ENCODE measurements at places on chromosomes 1 and 21.

GRCh38 chr1:104387716-104388508, 638.2 kb downstream of the AMY1C start:
- no peak for DNase-seq

DNA sequence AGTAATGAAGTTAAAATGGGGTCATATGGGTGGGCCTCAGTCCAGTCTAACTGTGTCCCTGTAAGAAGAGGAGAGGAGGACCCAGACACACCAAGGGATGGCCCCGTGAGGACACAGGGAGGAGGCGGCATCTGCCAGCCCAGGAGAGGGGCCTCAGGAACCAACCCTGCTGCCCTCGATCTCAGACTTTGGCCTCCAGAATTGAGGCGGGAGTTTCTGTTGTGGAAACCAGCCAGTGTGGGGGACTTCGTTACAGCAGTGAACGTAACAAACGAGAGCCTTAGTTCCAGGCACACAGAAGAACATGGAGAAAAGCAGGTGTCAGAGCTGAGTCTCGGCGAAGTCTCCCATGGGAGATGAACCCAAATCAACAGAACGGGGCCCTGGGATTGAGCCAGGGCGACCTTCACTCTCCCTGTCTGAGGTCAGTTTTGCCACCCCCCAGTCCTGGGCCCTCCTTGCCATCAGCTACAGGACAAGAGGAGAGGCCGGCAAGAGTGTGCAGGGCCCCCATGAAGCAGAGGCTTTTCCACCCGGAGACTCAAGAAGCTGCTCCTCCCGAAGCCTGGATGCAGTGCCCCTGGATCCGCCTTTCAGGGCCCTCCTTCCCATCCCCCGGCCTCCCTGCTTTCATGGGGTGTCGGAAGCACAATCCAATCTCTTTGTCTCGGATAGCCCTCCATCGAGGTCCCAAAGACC, 36.6 kb downstream of the TFF3 start:
- DNase-seq = no peak

DNA sequence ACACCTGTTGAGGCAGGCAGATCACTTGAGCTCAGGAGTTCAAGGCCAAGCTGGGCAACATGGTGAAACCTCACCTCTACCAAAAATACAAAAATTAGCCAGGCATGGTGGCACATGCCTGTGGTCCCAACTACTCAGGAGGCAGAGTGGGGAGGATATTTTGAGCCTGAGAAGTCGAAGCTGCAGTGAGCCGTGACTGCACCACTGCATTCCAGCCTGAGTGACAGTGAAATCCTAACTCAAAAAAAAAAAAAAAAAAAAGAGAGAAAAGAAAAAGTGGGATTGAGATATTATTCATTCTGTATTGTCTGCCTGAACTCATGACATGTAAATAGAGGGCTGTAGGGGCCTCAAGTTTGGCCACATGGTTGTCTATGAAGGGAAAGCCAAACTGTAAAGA, 37.3 kb downstream of the WNT2B start:
- no peak for DNase-seq

DNA sequence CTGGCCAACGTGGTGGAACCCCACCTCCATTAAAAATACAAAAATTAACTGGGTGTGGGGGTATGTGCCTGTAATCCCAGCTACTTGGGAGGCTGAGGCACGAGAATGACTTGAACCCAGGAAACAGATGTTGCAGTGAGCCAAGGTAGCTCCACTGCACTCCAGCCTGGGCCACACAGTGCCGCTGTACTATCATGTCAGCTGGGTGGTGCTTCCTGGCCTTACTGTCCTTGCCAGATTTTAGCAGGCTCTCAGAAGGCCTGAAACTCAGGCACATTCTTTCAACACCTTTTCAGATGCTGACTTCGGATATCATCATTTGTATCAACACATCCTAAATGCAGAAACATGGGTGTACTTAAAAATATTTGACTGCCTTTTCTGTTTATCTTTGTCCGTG, 31.6 kb upstream of the NBL1 start:
- no peak for DNase-seq

DNA sequence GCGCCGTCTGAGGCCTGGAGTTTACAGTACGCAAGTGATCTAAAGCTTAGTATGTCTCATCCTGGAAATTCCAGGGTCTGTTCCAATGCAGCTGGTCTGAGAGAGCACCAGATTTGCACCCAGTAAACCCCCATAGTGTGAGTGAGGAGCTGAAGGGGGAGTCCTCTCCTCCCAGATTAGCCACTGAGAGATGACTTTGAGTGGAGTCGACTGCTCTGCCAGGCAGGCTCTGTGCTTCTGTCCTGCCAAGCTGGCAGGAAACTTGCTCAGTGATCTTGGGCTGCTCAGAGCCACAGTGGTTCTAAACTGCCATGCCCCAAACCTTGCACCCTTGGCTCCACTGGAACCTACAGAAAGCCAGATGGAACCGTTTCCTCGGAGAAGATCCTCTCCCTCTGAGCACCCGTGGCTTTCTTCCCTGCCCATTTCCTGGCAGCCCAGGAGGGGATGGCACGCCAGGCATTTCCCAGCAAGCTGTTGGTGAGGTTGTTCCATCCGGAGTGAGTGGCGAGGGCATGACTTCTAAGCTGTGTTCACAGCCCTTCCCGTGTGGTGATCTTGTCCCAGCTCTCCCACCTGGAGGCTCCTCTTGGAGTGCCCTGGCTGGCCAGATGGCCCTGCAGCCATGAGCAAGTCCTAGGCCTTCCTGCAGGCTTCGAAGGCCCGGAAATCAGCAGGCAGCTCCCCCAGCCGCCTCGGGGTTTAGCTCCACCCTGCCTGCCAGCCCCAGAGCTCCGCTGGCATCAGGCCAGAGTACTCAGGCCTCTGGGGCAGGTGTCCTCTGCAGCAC, 125.9 kb upstream of the VAMP3 start:
- DNase-seq = no peak

DNA sequence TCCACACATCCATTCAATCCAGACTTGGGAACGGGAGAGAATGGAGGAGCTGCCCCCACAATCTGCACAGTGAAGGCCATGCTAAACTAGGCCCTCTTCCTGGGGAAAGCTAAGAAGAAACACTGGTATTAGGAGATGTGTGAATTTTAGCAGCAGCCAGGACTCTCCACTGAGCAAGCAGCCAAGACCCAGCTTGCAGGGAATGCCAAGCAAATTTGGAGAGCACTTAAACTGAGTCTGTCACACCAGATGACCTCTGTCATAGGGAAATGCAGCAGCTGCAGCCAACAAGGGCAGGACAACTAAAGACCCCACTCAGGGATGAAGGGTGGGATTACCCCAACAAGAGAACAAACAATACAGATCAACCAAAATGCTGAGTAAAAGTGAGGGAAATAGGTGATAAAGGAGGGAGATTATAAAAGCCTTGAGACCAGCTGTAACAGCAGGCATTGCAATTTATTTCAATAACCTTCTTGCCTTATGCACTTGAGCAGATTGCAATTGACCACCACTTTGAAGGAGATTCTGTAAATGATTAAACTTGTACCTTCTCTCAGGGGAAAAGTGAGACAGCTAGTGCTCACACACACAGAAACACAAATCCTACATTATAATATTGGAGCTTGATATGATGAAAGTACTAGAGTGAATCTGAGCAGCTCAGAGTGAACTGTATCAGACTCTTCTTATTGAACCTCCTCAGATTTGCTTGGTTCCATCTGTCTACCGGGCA, 2.5 kb upstream of the CLCA1 start:
- DNase-seq = no peak

DNA sequence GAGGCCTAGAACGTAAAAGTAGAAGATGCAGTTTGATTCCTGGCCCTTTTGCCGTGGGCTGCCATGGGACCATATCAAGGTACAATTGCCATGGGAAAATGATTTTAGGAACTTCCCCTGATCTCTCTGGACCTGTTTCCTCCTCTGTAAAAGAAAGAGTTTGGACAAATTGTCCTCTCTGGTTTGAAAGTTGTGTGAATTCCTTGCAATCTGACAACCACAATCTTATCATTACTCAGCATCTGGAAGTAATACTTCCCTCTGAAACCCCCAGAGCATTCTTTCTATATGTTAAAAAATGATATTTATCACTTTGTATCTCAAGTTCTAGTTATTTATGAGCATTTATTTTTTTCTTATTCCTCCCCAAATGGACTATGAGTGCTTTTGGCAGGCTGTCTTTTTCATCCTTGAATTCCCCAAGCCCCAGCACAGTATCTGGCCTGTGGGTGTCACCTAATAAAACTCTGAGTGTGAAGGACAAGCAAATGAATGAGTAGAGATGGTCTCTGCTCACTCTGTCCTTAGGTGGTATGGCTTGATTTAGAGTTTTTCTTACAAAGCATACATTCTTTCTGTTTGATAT, 181.1 kb downstream of the DYRK1A start:
- DNase-seq = no peak

DNA sequence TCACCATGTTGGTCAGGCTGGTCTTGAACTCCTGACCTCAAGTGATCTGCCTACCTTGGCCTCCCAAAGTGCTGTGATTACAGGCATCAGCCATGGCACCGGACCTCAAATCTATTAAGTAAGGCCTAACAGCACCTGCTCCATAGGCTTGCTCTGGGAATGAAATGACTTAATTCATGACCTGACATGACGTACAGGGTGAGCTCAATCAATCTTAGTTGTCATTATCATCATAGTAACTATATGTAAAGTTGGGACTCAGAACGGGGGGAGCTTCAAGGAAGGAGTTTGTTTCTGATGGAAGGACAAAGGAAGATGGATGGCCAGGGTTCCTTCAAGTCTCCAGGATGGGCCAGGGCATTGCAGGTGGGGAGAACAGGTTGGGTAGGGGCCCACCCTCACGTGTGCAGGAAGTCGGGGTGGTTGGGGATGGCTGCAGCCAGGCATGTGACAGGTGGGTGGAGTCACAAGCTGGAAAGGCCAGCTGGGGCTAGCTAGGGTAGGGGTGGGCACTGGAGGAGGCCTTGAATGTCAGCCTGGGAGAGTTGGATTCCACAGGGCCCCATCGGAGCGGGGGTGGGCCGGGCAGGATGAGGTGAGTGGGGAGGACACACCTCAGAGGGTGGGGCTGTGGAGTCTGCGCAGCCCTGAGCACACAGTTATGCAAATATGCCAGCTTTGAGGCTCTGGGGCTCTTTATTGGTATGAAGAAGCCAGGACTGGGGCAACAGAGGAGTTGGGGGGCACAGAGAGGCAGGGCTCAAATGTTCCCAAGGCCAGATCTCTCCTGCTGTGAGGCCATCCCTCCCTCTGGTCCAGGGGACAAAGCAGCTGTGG, 9.6 kb downstream of the TRIM62 start:
- DNase-seq = no peak

DNA sequence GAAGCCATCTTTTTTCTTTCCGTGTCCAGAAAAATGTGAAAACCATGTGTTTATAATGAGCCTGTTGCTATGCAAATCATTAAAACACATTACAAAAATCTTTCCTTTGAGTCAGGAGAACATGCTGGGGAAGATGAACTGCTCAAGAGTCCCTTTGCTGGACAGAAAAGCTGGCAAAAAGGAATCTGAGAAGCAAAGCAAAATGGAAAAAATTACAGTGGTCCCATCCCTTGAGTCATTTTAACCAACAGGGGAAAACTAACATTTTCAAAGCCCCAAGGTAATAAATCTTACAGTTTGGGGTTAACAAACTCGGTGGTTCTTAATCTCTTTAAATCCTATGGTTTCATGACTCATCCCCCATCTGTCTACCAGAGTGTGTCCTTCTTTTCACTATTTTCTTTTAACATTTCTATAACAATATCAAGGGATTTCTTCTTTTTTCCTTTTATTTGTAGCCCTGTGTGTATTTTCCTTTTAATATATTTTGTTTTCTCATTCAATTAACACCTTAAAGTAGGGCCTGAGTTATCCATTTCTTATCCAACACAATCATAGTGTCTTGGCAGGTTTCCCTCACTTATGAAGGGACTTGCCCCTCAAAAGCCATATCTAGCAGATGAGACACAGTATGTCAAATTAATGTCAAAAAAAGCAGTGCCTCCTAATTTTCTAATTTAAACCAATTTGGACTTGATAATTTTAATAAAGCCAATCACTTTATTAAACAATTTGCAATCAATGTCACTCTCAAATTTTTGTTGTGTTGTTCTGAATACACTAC, 105.4 kb downstream of the PTPN14 start:
- DNase-seq = no peak

GRCh38 chr21:39108291-39109162, 74.7 kb downstream of the PSMG1 start:
- no peak for DNase-seq

All from activated CD4-positive, alpha-beta T cell treated with anti-CD3 and anti-CD28 coated beads for 1 hour (primary cell).